ENCODE measurements at places on chromosomes 7 and 10.

DNA sequence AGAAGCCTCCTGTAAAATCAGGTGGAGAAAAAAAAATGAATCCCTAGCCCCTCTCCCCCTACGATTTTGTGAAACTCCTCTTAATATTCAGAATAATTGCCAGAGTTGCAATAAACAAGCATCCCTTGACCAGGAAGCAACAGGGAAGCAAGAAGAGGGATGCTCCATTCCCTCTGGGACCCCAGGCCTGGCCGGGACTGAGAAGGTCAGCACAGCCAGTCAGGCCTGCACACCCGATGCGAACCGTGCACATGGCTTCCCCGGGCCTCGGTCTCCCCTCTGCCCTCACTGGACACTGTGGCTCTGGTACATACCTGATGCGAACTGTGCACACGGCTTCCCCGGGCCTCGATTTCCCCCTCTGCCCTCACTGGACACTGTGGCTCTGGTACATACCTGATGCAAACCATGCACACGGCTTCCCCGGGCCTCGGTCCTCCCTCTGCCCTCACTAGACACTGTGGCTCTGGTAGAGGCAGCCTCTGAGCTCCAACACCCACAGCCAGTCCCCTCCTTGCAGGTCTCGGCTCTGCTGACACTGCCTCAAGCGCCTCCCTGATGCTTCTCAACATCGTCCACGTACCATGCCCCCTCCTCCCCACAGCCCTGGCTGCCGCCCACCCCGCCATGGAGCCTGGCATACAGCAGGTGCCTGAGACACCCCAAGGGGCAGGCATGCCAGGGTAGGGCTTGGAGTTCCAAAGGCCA lies 138.6 kb downstream of the DIP2C start:
- no peak for DNase-seq

DNA sequence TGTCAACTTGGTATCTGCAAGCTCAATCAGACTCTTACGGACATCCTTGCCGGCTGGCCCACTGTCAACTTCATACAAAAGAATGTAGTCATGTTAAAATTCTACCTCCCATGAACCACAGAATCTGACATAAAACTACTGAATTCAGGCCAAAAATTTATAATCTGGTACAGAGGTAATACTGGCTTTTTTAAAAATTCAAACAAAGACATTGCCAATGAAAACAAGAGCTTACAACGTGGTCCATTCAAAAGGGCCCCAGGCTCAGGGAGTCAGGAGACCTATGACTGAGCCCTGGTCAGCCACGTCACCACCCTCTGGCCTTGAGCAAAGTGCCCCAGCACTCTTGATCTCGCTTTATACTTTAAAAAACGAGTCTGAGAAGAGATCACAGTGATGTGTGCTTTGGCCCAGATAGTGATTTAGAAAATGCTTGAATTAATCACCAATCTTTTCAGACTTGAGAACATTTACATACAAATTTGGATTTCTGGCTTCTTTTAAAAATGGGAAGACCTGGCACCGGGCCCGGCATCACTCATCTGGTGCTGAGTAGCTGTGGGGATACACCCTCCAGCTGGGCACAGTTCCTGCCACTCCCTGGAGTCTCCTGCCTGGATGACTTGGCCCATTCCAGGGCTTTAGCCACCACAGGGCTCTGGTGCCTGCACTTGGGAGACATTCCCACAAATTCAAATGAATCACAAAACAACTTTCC lies 94.1 kb downstream of the PIP4K2A start:
- no peak for DNase-seq

- DNase-seq: no peak
Observed at GRCh38 chr10:88076027-88076880, 212.8 kb downstream of the PTEN start.

- DNase-seq: no peak
Observed at GRCh38 chr7:75663302-75663907, 75.3 kb downstream of the HIP1 start.

GRCh38 chr10:95236068-95236903 lies 42.2 kb downstream of the ACSM6 start:
- DNase-seq: peak; percentile 17

- DNase-seq: no peak
Observed at GRCh38 chr10:60031183-60031582, 124.8 kb upstream of the CCDC6 start.

DNA sequence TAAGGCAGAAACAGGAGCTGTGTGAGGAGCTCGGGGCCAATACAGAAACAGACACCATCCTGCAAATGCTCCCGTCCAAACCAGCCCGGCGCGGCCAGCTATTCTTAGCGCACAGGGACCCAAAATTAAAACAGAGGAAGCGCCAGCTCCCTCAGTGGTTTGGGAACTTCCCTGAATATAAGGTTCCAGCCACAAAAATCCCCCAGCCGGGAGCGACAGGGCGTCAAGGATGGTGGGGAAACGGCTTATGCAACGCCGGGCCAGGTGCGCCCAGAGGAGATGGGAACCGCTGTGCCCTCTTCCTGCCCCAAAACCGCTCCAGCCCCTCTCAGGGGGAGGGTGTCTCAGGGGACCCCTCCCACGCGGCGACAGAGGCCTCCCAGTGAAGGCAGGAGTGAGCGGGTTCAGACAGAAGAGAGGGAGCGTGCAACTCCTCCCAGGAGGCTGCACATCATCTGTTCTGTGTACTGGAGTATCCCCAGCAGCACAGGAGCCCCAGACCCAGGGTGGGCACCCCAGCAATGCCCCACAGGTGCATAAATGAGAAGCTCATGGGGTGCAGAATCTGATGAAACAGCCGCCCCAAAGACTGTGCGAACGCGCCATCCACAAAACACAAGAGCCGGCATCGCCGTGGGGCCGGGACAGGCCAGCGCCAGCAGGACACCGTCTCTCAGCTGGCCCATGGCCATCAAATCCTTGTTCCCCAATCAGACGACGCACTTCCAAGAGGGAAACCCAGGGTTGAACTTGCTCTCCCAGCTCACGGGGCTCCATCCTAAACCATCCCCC lies 73.9 kb upstream of the PDGFA start:
- DNase-seq: no peak

DNA sequence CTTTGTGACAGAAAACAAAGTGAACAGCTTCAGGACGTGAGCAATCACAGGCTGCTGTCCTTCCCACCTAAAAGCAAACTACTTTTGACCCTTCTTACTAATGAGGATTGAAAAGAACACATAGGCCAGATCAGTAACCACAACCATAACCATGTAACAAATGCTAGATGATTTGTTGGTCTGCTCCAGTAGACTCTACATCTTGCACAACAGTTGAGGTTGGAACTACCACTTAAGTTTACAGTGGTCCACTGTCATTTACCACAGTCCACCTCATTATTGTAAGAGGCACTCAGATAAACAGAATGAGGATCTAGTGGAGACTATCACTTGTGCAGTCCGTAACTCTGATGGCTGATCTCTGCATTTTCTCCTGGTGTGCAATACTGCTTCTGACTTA lies 27.8 kb downstream of the NET1 start:
- DNase-seq: no peak

GRCh38 chr10:29540016-29540415 lies 94.8 kb downstream of the SVIL start:
- no peak for DNase-seq

- DNase-seq: no peak
Observed at GRCh38 chr10:53899463-53900160, 901.4 kb downstream of the PCDH15 start.

DNA sequence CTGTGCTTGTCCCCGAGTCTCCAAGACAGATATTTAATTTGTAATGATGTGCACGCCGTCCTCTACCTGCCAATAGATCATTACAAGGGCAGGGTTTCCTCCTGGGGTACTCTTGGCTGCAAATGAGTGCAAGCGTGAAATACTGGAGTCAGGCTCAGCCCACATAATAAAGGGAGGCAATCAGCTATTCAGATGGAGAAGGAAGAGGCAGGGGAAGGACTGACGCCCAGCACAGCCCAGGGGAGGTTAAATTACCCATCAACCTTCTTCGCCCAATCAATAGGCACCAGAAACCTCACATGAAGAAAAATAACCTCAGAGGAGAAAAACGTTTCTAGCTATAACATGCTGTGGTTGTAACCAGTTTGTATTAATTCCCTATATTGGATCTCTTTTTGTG lies 544.9 kb upstream of the ADARB2 start:
- DNase-seq: no peak

GRCh38 chr10:91677911-91678310 lies 45.0 kb upstream of the PPP1R3C start:
- no peak for DNase-seq

DNA sequence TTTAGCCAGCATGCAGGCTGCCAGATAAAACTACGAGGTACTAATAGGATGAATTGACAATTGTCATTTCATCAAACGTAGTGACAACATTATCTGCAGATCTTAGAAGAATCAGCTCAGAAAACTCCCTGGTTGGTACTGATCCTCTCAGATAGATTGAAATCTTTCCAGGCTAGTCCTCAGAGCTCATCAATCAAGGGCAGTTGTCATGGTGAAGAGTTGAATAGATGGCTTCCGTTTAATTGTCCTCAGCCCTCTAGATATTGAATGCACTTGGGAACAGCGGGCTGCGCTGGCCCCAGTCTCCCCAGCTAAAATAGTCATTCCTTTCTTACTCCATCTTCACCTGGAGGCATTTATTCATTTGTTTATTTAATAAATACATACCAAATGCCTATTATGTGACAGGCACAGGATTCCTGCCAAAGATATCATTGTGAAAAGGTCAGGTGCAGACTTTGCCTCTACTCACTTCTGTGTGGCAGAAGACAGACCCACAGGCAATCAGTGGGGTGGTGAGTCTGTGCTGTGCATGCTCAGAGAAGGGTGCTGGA lies 1081.6 kb downstream of the TYW1 start:
- no peak for DNase-seq

GRCh38 chr7:156777364-156778069 lies 115.5 kb downstream of the LMBR1 start:
- DNase-seq: no peak

DNA sequence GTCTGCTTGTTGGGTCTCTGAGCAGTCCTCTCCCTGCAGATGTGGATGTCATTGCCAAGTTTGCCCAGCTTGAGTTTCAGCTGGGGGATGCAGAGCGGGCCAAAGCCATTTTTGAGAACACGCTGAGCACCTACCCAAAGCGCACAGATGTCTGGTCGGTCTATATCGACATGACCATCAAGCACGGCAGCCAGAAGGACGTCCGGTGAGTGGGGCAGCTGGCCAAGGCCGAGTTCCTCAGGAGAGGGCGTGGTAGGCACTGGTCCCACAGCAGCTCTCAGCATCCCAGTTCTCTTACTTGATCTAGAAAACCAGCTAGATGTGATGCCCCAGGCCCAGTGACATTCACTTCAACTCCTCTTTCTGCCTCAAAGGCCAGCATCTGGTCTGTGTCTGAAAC lies 7.7 kb downstream of the CALHM2 start:
- DNase-seq: no peak

DNA sequence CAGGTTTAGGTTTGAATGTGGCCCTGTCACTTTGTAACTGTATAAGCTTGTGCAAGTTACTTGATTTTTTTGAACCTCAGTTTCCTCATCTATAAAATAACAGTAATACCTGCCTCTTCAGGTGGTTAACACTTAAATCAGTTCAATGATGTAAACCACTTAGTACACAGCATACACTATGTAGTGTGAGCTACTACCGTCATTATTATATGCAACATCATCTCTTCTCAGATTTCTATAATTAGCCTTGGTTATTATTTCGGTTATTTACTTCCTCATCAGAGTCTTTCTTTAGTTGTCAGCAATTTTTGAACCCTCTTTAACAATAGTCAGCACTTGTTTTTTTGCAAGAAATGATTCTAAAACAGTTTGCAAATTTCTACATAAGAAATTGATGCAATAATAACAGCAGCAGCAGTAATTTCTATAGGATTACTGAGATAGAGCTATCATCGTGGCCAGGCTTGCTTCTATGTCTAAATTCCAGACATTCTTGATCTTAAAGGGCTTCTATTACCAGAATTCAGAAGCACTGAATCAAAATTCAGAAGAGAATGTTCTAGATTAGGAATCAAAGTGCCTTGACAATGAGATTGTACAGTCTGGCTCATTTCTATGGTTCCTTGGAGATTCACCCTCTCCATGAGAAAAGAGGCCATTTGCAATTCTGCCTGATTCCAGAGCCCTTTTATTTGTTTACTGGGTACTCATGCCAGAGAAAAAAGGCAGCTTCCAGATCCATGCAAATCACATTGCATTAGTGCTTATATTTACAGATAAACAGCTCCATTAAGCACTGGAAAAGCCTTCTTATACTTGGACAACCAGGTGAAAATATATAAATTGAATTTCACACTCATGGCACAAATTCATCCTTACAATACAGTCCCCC lies 25.0 kb upstream of the WDR11 start:
- no peak for DNase-seq
